ENCODE measurements at places on chromosomes 13 and 19.

DNA sequence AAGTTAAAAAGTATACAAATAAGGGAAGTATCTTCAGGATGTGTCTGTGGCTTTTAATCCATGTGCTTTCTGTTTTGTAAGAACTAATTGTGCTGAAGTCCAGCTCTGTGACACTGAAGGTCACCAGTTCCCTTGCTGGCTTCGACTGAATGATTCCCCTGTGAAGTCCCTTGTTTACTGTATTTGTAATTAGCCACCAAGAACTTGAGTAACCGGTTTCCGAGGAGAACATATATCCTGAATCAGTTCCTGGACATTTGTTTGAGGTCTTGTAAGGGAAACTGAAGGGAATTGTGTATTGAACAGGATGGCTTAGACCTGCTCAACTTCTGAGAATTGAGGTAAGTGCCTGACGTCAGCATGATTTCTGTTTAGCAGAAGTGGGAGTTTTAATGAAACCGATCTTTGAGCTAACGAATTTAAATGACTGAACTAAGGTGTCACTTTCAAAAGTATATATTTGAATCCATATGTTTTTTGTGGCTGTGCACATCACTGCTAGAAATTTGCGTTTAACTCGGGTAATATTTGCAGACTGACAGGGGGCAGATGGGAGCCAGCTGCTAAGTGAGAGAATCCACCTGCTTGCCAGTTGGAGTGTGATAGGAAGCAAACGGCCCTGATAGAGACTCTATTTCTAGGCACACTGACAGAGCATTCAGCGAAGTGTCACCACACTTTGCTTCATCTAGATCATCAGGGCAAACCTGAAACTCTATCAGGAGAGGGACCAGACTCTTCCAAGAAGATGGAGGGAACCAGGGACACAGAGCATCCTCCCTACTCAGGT is 530.0 kb downstream of the RFC3 start:
- no peak for DNase-seq

GRCh38 chr13:98584668-98585397 is 7.9 kb upstream of the STK24 start:
- no peak for DNase-seq

DNA sequence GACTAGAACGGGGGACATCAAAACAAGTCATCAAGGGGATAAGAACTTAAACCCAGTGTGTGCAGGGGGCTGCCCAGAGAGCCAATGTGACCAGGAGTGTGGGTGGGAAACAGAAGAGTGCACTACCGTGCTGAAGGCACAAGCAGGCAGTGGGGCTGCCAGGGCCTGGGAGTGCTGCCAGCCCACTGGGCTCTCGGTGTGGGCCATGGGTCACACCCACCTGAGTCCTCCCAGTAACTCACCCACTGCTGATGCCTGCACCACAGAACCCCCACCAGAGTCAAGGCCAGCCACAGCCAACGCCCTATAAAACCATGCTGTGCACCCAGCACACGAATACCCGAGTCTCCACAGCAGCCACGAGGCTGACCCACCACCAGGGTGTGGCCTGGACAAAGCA is 8.5 kb downstream of the MED26 start:
- no peak for DNase-seq

- no peak for DNase-seq
Measured at GRCh38 chr19:50542943-50543342, 25.3 kb downstream of the LRRC4B start.

GRCh38 chr19:4909156-4909896 is at the start of gene UHRF1:
TSS of gene UHRF1 (plus strand) at chr19:4909501. CDS start at chr19:4910886, 1,385 bp downstream.
- DNase-seq, result no peak

GRCh38 chr13:53126841-53127245 is 98.2 kb downstream of the OLFM4 start:
- DNase-seq, result no peak

GRCh38 chr13:29859971-29860370 is 9.6 kb upstream of the UBL3 start:
- DNase-seq, result no peak

DNA sequence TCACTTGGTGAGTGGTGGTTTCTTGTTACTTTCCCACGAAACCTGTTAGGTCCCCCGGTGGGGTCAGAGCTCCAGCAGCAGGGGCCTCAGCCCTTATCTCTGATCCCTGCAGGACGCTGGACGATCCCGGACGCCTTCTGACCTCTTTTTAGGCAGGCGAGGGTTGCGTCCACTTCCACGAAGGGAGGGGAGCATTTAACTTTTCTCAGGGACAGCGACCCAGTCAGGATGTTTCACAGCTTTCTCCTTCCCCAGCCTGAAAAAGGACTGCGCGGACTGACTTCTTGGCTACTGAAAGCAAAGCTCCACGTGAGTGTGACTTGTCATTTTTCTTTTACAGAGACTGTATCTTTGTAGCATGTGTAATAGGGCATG is 692 bp downstream of the ZNF234 start:
- DNase-seq, result no peak

- no peak for DNase-seq
Measured at GRCh38 chr19:30449673-30450072, 77.5 kb downstream of the ZNF536 start.

DNA sequence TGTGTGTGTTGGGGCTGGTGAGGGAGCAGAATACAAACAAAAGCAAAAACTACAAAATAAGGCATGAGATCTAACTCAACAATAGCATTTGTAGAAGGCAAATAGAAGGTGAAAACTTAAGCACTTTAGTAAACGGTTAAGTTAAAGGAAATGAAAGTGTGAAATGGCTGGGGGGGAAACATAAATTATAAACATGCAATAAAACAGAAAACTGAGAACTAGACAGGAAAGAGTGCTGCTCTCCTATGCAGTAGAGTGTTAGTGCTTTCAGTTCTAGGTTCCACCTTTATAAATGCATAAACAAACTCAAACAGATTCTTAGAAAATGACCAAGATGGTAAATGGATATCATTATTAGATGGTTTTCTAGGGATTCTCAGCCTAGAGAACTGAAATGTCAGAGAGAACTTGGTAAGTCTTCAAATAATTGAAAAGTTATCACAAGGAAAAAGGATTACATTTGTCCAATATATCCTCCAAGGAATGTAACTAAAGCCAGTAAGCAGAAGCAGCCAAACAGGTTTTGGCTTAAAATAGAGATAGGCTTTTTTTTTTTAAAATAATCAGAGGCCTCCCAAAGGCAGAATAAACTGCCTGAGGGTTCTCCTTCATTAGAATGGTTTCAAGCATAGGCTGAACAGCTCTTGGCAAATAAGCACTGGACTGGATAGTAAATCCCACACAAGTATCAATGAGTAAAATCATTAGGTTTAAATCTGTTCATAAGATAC is 23.3 kb downstream of the RBM26 start:
- no peak for DNase-seq

DNA sequence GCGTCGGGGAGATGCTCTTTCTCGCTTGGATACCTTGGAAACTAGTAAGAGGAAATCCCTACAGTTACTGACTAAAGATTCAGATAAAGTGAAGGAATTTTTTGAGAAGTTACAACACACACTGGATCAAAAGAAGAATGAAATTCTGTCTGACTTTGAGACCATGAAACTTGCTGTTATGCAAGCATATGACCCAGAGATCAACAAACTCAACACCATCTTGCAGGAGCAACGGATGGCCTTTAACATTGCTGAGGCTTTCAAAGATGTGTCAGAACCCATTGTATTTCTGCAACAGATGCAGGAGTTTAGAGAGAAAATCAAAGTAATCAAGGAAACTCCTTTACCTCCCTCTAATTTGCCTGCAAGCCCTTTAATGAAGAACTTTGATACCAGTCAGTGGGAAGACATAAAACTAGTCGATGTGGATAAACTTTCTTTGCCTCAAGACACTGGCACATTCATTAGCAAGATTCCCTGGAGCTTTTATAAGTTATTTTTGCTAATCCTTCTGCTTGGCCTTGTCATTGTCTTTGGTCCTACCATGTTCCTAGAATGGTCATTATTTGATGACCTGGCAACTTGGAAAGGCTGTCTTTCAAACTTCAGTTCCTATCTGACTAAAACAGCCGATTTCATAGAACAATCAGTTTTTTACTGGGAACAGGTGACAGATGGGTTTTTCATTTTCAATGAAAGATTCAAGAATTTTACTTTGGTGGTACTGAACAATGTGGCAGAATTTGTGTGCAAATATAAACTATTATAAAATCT is 2.7 kb upstream of the KCNRG start:
- DNase-seq, result no peak

- no peak for DNase-seq
Measured at GRCh38 chr13:36133950-36134626, 2.9 kb upstream of the DCLK1 start.

GRCh38 chr19:7762719-7763293 is at the start of gene CLEC4M:
TSS of gene CLEC4M (plus strand) at chr19:7763243. CDS start at chr19:7763267, 24 bp downstream.
- no peak for DNase-seq

DNA sequence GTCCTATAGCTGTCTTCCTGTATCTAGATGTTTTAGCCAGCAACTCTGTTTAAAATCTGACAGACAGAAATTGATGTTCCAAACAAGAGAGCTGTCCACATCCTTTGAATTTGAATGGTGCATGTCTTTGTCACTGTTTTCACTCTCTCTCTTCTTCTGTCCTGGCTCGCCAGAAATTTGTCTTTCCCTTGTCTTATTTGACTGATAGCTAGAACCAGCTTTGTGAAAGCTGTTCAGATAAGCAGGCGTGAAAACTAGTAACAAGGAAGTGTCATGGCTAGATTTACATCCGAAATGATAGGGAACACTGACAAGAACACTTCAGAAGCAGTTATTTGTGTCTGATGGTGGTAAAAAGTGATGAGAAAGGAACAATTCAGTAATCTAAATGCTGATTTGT is 354.9 kb upstream of the SLITRK1 start:
- DNase-seq, result no peak

- no peak for DNase-seq
Measured at GRCh38 chr19:43132696-43133095, 50.2 kb upstream of the PSG2 start.

DNA sequence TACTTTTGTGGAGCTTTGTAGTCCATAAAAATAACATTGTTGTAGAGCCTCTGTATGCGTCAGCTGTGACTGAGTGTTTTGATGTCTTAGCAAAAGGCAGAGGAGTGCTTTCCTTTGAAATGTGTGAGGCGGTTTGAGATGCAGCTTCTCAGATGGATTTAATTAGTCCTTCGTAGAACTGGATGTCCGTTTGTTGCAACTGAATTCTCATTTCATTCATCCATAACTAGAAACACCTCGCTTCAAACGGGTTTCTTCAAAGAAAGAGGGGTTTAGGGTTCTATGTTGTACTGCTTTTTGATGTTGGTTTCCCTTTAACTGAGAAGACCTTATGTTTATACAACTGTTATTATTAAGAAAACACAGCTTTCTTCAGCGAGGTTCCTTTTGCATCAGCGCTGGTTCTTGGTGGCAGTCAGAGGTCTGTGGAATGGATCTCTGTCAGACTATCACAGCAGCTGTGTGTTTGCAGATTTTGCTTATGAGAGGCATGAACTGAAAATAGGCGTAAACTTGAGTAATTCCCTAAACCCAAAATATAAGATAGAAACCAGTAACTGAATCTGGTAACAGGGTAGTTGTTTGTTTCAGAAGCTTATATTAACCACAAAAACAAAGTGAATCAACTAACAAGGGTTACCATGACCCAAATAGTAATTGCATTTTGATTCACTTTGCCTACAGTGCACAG is 194.4 kb downstream of the GGACT start:
- DNase-seq, result no peak

- DNase-seq, result peak; percentile 28
Measured at GRCh38 chr13:82878536-82878935, 1003.7 kb downstream of the SLITRK1 start.

- DNase-seq, result no peak
Measured at GRCh38 chr19:42202290-42202880, 15.1 kb downstream of the DEDD2 start.

All from NCI-H2107 (cell line).